ENCODE measurements at places on chromosomes 2 and 18.

DNA sequence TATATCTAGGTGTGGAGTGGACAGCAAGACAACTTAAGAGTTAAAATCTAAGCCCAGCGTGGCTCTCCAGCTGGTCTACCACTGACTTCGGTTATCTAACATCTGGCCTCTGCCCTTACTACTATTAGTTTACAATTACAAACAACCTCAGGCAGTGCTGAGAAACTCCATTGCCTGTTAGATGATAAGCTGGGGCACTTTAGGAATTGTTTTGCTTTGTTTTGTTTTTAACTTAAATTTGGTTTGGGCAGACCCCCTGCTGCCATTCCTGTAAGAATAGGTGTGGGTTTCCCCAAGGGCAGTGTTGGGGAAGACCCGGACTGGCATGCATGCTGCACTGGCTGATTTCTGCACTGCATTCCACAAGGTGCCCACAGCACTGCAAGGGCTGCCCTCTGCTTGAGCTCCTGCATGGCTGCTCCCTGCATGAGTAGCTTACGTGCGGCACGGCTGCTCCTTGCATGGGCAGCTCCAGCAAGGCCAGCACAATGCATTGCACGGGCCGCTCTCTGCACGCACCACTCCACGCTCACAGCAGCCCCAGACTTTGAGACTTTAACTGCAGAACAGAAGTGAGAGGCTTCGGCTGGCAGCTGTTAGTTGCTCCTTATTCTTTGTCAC, 74.2 kb upstream of the SERTAD2 start:
- DNase-seq, result no peak

DNA sequence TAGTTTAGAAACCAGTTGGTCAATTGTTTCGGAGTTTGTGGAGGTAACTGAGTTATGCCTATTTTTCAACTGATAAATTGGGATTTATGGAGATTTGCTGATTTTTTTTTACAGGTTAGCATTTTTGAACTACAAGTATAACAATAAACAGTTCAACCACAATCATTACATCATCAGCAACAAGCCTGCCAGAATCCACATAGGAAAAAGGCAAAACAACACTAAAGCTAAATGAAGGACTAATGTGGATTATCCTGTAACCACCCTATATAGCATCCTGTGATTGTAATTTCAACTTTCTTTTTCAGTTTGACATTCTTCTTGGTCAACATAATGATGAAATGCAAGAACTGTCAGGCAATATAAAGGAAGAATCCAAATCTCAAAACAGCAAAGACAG, 76.5 kb downstream of the CCDC102B start:
- DNase-seq, result no peak

GRCh38 chr2:27509326-27509725, 12.7 kb downstream of the GCKR start:
- no peak for DNase-seq

DNA sequence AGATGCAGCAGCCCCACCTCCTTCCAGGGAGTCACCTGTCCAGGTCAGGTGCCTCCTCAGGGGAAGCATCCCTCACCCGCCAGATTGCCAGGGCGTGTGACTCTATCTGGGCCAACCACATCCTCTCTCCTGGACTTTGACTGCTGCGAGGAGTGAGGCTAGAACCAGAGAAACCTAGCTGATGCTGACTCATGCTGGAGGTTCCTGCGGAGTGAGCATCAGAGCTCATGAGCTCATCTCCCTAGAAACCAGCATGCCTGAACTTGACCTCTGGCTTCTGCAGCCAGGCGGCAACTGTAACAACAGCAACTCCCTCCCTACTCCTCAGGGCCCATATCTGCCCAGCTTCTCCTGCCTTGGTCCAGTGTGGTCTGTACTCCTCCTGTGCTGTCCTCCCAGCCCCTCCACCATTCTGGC, 28.3 kb upstream of the NT5DC4 start:
- peak; percentile 58 for DNase-seq

- DNase-seq, result no peak
Observed at GRCh38 chr2:217260441-217261115, 400.7 kb upstream of the TNP1 start.

DNA sequence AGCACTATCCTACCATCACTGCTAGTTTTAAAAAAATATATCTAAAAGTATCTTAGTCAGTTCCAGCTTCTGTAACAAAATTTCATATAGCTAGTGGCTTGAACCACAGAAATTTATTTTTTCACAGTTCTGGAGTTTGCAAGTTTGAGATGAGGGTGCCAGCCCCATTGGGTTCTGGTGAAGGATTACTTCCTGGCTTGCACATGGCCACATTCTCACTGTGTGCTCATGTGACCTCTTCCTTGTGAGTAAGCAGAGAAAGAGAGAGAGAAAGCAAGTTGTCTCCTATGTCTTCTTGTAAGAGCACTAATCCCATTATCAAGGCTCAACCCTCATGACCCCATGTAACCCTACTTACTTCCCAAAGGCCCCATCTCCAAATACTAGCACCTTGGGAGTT, 158.9 kb downstream of the DOK6 start:
- no peak for DNase-seq

DNA sequence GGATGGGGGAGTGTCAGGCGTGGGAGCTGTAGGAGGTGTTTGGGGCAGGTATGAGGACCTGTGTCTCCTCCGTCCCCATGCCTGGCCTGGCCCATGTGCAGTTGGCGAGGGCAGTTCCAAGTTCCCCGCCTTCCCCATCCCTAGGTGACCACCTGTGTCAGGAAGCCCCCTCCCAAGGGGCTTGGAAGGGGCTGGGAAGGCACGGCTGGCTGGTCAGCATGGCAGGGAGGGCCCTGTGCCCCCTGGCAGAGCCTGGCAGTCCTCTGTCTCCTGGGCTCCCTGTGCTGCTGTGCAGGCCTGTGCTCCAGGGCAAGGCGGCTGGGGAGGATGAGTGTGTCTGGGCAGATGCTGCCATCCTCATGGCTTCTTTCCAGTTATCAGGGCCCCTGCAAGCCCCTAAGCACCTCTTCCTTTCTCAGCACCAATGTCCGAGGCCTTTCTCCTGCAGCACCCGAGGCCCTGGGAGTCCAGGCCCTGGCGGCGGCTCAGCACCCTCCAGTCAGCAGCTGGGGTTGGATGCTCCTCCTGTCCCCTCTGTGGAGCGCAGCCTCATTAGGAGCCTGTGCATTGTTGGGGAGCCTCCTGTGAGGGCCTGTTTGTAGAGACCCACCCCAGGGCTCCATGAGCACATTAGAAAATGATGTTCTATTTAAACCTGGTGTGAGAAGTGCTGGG, 101.7 kb downstream of the FAM210A start:
- DNase-seq, result no peak

GRCh38 chr2:69459936-69460335, 22.7 kb upstream of the NFU1 start:
- DNase-seq, result no peak

GRCh38 chr2:234983011-234983726, 31.4 kb downstream of the SH3BP4 start:
- DNase-seq, result no peak

GRCh38 chr18:45896991-45897390, 70.1 kb downstream of the EPG5 start:
- DNase-seq, result no peak

- DNase-seq, result no peak
Observed at GRCh38 chr2:48569433-48569832, 39.5 kb downstream of the STON1 start.

DNA sequence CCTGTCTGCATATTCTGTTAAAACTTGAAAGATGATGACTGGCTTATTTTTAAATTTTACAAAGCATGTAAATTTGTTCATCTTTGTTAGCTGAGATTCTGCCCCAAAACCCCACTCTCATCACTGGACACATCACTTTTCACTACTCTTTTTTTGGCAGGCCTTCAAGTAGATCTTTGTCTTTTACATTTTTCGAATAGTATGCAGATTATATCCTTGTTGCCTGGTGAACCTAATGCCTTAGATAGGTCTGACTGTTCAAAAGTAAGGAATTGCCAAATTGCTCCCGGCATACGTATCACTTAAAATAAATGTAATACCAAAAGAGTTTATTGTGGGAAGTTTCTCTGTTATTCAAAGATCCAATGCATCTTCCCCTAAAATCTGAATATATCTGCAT, 303.3 kb downstream of the XIRP2 start:
- no peak for DNase-seq

GRCh38 chr2:31415421-31415820, 879 bp upstream of the XDH start:
- DNase-seq, result no peak

Data from NCI-H446 treated with DMSO at 0.1 percent for 48 hours (cell line).